NCI-H187 treated with DMSO at 0.1 percent for 48 hours (cell line): ENCODE measurements at places on chromosomes 4 and X.

GRCh38 chr4:151679231-151679630 lies 81.6 kb downstream of the GATB start:
- DNase-seq: no peak

GRCh38 chrX:72030431-72030830 lies 101.3 kb downstream of the RTL5 start:
- no peak for DNase-seq

DNA sequence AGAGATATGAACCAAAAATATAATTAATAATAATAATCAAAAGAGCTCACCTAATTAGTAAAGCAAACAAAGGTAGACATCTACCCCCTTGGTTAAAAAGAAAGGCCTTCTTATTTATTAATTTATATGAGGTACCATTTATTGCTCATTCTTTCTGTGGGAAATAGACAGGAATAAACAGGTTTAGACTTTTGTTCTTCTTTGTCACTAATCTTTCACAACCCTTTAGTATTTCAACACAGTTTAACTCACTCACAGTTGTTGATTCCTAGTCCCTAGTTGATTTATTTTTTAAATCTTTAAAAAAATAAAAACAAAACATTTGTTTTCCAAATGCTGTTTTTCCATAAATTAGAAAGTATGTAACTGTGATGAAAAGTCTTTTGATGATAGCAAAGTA lies 5.6 kb downstream of the PPARGC1A start:
- no peak for DNase-seq

- DNase-seq: no peak
These were observed 315.5 kb upstream of the GK2 start for GRCh38 chr4:79723507-79723906.

- DNase-seq: no peak
These were observed 80.1 kb upstream of the PSAPL1 start for GRCh38 chr4:7514789-7515188.

DNA sequence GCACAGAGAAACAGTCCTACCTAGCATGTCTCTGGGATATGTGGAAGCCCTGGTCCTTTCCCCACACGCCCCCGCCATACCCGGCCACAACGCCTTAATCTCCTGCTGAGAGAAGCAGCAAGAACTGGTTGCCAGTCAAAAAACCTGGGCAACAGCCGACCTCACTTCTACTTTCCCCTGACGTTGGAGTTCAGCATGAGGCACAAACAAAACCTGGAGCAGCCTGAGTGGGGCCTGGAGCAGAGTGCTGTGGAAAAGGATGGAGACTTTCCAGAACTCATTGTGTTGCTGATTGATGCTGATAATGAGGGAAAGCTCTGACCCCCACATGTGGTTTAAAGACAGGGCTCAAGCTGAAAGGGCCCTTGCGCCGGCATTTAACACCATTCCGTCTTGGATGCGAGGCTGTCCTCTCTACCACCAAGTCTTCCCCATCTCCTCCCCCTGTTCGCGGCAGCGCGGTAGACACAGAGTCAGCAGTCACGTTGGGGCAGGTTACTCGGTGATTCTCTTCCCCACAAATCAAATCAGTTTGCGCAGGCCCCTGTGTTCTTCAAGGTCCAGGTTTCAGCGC lies 666 bp downstream of the CCDC158 start:
- no peak for DNase-seq

GRCh38 chr4:10599574-10599973 lies 85.0 kb downstream of the CLNK start:
- no peak for DNase-seq

DNA sequence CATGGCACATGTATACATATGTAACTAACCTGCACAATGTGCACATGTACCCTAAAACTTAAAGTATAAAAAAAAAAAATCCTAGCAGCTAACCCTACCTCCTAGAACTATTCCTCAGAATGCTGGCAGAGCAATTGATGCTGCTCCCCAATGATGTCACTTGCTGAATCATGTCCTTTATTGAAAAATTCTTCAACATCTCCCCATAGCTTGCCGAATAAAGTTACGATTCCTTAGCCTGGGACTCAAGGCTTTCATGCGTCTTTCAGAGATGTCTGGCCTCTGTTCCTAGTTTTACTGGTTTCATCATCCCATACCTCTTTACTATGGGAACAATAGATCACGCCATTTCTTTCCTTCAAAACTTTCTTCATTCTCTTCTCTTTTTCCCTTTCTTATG lies 174.7 kb upstream of the FAT1 start:
- no peak for DNase-seq

DNA sequence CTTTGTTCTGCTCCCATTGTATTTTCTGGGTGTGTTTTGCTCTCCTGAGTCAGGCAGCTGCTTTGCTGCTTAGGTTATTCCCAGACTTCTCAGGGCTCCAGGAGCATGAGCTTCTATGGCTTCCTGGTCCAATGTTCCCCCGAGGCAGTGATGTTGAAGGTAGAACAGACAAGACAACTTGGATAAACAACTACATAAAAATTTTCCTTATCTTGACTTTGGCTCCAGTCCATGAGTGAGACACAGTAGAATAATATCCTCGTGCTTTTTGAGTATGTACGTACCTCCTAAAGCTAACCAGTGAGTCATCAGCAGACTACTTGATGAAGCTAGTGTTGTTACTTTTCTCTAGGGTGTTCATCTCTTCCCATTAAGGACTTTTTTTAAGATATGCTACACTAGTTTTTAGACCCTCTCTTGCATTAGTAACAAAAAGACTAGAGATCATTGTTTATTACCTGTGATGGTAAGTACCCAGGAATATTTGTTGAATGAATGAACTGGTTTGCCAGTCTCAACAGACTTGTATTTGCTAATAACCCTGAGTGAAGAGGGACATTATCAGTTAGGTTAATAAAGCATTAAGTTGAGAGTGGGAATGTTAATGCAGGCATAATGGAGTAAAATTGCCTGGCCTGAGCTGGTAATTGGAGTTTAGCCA lies 131.9 kb downstream of the FHIP1A start:
- DNase-seq: no peak

GRCh38 chr4:132502096-132502552 lies 647.0 kb upstream of the PCDH10 start:
- no peak for DNase-seq
